ENCODE measurements at places on chromosomes 2 and 18. TPM values are rescaled to one million over a fixed set of nuclear protein-coding genes. Genes with fewer than 3 reads are reported as not detected.

Gene GNAL
- total RNA-seq = 3.9 TPM

- DNase-seq = no peak
Measured at GRCh38 chr2:221025398-221025797, 546.7 kb downstream of the EPHA4 start.

Gene HOXD9
- total RNA-seq = 0.66 TPM

- DNase-seq = no peak
Measured at GRCh38 chr2:15750822-15751329, 159.2 kb downstream of the DDX1 start.

Gene NPC1
- 43.6 TPM for total RNA-seq

DNA sequence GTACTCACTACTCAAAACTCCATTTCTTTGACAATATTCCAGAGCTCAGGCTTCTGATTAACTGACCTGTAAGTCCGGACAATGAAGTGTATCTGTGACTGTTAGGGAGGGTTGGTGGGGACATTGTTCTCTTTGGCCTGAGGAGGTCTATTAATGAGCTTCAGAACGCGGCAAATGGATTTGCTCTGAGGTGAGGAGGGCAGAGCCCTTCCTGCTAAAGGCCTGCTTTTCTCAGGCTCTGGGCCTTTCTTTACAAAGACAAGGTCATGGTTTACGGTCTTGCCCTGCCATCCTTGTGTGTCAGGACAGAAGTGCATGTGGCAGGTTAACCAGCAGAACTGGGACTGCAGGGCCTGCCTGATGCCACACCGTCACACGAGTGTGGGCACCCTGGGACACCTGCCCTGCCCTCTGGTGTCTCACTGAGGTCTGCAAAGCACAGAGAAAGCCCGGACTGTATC lies 7.2 kb downstream of the ALKAL2 start:
- DNase-seq = peak; percentile 40

- DNase-seq = no peak
Measured at GRCh38 chr2:168470320-168471162, 14.5 kb downstream of the CERS6 start.

DNA sequence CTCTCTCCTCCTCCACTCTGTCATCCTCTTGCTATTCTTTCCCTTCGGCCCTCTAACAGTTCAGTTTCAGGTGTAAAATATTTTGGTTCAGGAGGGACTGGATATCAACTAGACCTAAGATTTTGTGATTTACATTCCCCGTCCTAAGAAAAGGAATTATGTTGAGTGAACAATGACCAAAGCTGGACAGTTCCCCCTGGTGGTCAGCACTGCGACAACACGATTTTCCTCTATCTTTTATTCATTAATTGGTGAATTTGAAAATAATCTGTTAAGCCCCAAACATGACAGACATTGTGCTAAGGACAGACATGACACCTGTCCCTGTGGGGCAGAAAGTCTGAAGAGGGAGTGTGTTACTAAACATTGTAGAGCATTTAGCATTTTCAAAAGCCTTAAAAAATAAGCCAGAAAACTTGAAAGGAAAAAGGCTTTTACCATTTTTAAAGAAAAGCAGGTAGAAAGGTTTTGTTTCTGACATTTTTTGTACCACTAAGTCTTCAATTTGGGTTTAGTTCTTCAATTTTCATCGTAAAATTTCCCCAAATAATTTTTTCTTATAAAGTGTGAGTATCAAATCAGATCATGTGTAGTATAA lies 28.4 kb upstream of the GTF2A1L start:
- DNase-seq = peak; percentile 18

DNA sequence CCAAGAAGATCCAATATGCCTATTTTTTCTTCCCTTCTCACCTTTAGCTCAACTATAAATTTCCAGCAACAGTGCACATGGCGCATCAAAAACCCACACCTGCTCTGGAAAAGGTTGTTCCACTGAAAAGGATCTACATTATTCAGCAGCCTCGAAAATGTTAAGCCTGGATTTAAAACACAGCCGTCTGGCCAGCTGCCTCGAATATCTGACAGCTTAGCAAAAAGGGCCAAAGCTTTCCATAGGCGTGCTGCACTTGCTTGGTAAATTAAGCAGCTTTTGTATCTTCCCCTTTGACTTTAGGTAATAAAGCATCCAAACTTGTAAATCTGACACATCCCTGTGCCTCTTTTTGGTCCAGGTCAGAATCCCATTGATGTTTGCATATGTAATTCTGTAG lies 20.5 kb downstream of the DAPL1 start:
- no peak for DNase-seq

DNA sequence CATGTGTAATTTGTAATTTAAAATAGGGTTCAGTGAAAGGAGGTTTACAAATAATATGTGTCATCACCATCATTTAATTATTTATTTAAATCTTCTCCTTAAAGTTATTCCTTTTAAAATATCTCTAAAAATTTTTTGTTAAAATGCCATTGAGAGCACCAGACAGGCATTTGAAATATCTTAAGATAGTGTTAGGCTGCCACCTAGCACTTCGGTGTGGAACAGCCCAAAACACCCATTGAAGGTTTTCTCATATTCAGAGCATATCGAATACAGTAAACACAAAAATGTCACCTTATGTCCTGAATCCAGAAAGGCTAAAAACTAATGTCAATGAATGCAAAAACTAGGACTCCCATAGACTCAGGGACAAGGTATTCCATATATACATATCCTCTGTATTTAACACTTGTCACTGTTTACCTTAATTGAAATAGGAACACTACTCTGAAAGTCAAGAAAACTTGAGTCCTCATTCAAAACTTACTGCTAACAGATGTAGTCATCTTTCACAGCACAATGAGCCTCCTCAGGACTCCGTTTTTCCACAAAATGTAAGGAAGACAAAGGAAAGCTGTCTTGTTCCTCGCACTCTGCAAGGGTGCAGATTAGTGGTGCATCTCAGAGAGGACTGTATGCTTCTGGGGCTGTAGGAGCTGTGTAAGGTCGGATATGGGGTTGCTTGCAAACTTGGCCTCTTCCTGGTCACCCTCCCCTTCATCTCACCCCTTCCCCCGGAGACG lies 329.5 kb downstream of the PAX3 start:
- DNase-seq = peak; percentile 15

GRCh38 chr2:72778410-72778809 lies 47.4 kb downstream of the EXOC6B start:
- DNase-seq = no peak

Gene GAL3ST2
- 26.4 TPM for total RNA-seq

Gene INHBB
- 1.1 TPM for total RNA-seq

DNA sequence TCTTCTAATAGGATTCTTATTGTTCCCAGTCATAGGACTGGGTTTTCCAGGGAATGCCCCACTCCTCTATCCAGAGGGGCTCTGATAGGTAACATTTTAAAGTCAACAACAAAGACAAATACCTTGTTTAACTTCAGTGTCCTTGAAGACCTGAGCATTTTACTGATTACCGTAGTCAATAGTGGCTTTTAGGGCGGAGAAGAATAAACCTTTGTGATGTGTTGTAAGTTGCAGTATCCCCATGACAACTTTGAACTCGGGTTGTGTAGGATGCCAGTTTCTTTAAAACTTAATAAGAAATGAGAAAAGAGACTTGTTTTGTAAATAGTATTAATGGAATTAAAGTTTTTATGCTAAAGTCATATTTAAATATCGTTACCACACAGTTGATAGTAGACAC lies 6.0 kb downstream of the GATA6 start:
- DNase-seq = no peak

- no peak for DNase-seq
Measured at GRCh38 chr18:27411911-27412310, 226.8 kb upstream of the CHST9 start.

DNA sequence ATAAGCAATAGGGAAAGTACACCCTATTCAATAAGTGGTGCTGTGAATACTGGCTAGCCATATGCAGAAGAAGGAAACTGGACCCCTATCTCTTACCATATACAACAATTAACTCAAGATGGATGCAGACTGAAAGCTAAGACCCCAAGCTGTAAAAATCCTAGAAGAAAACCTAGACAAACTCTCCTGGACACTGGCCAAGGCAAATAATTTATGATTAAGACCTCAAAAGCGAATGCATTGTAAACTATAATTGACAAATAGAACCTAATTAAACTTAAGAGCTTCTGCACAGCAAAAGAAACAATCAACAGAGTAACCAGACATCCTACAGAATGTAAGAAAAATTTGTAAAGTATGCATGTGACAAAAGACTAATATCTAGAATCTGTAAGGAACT lies 41.1 kb upstream of the ASXL3 start:
- DNase-seq = no peak

DNA sequence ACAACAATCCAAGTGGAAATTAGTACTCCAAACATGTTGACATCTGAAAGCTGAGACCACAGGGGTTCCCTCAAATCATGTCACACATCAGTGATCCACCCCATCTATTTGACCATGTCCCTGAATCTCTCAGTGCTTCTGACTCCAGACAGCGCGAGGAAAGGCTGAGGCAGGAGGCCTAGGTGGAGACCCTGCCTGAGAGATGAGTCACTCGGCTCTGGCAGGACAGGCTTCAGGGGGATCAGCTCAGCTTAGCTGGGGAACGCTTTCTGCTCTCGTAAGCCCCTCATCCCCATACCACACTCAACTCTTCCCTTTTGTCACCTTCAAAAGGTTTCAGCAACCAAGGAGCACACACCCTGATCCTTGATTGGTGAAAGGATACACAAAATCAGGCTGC lies 5.8 kb upstream of the FAM228A start:
- DNase-seq = no peak

Gene TTN
- 92.5 TPM for total RNA-seq

Gene SCG2
- 1.1 TPM for total RNA-seq

DNA sequence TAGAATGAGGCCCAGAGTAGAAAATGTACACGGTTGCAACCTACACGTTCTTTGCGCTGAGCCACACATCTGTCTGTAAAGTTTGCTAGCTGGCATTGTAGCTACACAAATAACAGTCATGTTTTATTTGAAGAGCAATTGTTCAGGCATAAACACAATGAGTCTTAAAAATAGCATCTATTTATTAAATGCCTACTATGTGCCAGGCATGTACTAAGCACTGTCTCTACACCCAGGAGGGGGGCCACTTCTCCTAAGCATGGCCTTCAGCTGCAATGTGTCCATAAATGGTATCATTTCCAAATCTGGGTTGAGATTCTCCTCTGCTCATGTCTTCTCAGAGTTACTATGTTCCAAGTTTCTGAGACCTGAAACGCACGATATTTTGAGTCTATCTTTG lies 156.1 kb upstream of the LMAN1 start:
- no peak for DNase-seq

Gene LAPTM4A
- total RNA-seq = 274 TPM

- DNase-seq = no peak
Measured at GRCh38 chr18:10965119-10965518, 184.2 kb downstream of the PIEZO2 start.

- no peak for DNase-seq
Measured at GRCh38 chr2:65985986-65986385, 448.9 kb upstream of the MEIS1 start.

Gene NT5DC4
- total RNA-seq = 0.12 TPM

DNA sequence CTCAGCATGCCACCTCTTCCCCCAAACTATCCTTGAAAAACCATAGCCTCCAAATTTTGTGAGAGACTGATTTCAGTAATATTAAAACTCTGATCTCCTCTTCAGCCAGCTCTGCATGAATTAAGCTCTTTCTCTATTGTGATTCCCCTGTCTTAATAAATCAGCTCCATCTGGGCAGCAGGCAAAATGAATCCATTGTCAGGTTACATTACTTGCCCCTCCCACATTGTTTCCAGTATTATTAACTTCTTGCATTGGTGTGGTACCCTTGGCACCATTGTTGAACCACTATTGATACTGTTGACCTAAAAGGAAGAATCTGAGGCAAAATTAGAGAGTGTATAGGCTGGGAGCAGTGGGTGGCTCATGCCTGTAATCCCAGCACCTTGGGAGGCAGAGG lies 512.2 kb upstream of the VRK2 start:
- no peak for DNase-seq

GRCh38 chr18:23719634-23720201 lies 30.5 kb downstream of the LAMA3 start:
- no peak for DNase-seq

DNA sequence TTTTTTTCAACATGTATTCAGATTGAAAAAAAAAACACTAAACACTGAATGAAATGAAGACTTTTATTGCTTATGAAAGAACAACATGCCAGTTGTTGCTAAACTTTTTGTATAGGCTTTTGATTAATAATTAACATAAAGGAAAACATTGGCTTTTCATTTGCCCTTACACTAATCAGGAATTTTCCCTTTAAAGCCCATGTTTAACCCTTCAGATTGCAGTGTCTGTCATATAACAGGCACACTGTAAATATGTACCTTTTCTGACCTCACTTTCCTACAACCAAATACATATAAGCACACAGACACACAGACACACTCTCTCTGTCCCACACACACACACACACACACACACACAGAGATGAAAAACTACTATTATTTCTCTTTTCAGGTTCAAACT lies 84.4 kb downstream of the MAP2 start:
- no peak for DNase-seq

DNA sequence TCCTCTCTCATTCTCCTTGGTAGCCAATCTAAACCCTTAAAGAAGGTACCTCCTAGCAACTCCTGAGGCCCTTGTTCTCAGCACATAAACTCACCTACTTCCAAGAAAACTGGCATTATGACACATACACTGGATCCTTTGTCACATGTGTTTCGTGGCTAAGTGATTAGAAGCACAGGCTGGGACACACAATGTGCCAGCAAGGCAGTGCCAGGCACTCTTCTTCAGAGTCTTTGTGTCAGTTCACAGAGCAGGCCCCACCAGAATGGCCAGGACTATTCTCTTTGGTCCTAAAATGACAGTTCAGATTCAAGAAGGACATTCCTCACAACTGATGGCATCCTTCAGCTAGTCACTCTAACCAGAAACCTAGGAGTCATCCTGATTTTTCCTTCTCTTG lies 40.3 kb downstream of the SMC6 start:
- no peak for DNase-seq

Measured in mucosa of gallbladder (tissue), 1 donor.